ENCODE measurements at places on chromosomes 2 and 18.

- DNase-seq, result no peak
Measured at GRCh38 chr2:223578846-223579245, 23.3 kb downstream of the SCG2 start.

DNA sequence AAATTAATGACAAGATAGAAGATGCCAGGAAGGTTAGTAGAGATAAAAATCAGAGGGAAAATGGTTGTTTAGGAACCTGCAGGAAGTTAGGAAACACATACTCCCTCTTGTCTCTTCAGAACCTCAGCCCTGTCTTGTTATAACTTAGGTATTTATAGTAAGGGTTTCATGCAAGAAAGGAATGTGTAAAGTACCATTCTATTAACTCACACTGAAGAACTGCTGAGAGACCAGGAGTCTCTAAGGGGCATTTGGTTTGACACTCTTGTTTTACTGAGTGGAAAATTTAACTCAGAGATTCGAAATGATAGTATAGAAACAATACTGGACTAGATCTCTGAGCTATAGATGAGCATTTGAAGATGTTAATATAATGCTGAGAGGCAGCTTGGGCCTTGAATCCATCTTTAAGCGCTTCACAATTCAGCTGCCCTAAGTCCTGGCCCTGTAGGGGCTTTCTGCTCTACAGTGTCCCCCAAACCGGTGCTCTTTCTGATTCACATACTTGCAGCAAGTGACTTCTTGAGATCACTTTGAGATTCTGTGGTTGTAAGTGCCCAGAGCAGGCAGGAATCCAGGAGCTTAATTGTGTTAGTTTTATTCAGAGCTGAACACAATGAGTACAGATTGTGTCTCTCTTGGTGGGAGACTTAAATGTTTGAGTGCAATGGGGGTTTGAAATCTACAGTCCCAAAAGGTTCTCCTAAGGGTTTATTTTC is 235.0 kb upstream of the RGPD4 start:
- no peak for DNase-seq

DNA sequence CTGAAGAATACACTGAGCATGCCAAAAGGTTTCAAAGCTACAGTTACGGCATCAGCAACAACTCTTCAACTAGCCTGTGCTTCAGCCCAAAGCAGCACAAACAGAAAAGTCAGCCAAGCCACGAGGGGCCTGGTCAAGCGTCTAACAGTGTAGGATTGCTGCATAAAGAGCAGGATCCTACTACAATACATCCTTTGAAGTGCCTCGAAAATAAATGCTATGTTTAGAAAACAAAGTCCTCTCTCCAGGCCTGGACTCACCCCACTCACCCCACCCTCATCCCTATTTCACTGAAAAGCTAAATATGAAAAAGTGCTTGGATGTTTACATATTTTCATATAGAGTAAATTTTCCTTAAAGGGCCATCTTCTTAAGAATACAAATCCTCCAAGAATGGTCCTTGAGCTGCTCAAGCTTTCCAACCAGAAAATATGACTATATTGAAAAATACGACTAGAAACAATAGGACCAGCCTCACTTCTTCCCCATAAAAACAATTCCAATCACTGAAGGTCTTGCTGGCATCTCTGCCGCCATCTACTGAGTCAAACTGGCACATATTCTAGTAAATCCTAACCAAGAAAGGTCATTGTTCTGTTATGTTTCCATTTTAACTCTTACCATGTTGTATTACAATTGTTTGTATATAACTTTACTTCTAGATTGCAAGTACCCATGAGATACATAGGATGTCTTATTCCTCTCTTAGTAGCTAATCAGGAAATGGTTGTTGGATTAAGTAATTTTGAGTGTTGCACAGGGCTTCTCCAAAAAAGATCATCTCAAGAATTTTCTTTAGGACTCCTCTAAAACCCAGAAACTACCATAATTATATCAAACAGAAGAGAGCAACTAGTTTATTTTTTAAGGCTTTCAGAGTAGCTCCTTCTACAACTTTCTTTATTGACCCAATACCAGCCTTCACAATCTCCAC is 63.6 kb downstream of the CLHC1 start:
- DNase-seq, result no peak

DNA sequence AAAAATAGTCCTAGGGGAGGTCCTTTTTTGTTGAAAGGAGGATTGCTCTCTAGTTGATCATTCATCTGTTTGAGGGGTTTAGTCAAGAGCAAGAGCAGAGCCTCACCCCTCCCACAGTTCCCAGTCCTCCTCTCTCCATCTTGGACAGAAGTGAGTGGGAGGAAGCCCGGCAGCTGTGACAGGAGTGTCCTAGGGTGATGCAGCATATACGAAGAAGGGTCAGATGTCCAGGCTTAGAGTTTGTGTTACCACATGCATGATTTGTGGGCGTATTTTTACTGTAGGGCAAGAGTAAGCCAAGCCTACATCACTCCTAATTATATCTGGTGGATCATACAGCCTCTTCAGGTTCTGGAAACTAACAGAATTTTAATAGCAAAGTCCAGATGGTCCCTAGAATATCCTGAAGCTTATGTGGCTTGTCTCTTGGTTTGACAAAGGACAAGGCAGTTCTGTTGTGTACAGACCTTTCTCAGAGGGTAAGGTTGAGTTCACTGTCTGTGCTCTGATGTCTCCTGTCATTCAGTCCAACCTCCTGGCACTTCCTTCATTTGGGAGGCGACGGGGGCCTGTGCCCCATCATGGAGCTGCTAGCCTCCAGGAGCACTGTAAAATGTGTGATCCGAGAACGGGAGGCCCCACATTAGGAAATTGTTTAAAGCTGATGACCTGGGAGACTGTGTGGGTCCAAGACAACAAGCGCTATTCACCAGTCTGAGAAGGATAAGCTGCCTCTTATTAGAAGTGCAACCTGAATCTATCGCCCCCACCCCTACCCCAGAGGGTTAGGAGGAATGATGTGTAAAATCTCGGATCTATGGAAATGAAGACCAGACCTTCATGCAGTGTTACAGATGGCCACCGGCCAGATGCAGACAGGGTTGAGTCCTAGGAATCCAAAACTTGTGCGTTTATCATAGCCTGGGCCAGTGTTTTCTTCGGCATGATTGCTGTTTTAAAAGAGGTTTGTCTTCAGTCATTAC is 6.9 kb downstream of the CEP68 start:
- no peak for DNase-seq

- DNase-seq, result no peak
Measured at GRCh38 chr2:5287558-5288334, 404.4 kb upstream of the SOX11 start.

DNA sequence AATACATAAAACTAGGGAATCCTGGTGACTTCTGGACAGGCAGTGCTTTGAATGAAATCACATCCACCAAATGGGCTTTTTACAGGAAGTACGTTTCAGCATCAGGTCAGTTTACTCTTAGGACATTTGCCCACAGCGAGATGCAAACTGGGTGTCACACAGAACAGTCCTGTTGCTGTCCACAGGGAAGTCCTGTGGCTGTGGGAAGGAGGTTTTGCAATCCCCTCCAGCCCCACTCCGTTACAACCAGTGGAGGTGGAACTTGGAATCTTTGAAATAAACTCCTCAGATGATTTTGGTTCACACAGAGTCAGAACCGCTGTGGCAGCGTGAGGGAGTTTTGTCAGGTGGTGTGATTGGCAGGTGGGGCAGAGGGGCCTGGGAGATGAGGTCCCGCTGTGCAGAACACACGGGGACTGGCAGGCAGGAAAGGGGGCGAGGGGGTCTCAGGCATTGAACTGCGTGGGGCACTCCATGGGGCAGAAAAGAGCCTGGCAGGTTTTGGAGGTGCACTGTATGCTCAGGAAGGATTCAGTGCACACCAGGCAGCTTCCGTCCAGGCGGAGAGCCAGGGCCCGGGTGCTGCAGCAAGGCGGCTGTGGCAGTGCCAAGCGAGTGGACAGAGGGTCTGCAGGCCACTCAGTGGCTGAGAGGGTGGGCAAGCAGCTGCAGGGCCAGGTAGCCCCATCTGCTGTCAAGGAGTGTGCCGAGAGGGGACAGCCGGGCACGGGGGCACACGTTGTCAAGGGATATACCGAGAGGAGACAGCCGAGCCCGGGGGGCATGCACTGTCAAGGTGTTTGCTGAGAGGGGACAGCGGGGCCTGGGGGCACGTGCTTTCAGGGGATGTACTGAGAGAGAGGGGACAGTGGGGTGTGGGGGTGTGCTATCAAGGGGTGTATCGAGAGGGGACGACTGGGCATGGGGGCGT is 148.7 kb downstream of the LDLRAD4 start:
- DNase-seq, result no peak

- DNase-seq, result no peak
Measured at GRCh38 chr2:116073731-116074130, 1631.3 kb downstream of the DPP10 start.

- DNase-seq, result no peak
Measured at GRCh38 chr18:79726721-79727120, 47.1 kb downstream of the CTDP1 start.

DNA sequence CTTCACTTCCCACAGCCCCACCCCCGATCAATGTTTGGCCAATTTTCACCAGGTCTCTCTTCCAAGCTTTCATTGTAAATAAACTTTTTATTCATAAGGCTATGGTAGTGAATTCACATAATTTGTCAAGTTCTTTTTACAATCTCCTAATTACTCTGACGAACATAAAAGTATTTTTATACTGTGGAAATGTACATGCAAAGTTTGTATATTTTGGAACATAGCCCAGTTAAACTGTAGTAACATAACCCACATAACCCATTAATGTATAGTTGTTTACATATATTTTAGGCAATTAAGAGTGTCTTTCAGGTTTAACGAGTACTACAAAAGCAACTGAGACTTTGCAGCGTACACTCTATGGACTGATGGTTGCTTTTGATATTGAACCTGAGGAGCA is 228.3 kb upstream of the ERBB4 start:
- DNase-seq, result no peak

GRCh38 chr18:36503477-36503876 is 206.0 kb downstream of the FHOD3 start:
- no peak for DNase-seq

DNA sequence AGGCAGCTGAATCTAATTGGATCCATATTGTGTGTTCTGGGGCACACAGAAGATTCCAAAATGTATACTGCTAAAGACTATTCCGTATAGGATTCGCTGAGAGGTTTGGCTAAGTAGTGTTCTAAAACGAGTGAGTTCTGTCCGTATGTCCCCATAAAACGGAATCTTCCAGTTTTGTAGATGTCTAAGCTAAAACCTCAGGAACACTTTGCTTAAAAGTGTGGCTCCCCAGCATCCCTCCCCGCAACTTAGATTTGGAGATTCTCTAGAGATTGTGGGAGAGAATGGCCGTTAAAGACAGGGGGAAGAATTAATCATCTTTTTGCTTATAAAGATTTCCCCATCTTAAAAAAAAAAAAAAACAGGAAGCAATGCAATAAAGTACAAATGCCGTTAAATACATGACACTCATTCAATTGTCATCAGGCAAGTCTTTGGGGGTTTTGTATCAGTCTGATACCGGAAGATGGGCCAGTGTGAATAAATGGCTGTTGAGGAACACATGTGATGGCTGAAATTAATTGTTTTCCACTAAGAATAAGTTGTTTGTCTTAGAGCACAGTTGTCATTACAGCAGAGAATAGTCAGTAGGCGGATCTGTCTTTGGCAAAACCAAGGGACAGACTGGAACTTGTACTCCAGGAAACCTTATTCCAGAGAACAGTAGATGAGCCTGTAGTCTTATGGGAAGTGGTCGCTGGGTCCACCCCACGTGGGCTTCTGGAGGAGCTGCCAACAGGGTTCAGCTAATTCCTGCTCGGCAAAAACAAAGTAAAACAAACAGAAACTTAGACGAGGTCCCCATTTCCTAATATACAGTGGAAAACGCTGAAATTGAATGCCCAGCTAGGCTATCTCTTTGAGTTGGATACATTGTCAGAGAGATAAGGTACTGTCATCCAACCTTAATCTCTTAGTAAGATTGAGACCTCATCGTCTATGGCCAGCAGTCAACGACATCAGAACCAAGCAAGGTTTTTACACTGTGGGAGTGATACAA is 1.7 kb downstream of the EMILIN2 start:
- no peak for DNase-seq

DNA sequence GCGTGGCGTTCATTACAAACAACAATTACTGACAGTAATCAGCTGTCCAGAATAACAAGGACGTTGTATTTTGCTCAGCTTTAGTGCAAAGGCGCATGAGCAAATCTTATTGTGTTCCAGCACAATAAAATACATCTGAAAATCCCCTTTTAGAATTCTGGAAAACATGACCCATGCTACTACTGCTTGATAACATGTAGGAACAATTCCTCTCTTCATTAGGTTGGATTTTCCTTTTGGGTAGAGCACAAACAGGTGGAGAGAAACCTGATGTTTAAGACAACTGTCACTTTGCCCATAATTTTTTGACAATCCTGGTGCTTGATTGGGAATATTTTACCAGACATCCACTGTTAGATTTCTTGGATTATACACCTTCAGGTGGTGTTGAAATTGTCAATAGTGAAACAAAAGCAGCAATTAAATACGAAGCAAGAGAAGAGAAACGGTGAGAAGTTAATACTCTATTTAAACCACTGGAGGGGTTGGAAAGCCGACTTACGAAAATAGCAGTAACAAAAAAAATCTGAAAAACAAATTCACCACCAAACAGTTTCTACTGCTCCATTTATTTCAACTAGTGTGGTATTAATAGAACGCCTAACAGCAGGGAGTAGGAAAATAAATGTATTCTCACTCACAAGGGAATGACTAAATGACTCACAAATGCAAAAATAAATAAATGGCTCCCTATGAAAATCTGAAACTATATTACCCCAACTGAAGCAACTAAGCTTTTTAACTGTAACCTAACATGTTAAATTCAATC is 102.7 kb downstream of the CPO start:
- DNase-seq, result no peak

DNA sequence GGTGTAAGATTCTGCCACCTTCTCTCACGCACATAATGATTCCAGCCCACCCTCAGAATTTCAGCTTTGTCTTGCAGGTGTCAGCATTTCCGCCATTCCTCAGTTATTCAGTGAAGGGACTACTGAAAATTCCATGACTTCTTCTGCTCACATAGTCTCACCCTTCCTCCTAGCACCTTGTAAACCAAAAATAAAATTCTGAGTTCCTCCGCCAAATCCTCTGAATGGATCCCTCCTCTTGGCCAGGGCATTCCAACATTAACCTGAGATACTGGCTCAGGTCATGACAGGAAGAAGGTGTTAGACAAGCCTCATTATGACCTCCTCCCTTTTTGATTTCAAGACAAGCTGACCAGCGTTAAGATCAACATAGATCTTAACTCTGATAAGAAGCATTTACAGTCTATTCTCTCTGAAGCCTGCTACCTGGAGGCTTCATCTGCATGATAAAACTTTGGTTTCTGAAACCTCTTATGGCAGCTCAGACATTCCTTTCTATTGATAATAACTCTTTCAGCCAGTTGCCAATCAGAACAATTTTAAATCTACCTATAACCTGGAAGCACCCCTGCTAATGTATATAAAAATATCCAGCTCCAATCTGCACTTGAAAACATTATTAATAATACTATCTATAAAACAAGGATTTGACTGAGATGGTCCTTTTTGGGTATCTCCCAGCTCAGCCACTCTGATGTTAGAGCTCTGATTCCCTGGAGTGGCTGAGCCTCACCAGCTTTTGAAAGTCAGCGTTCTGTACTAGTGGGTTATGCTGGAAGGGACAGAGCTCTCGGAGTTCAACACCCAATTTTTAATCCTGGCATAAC is 136.4 kb upstream of the APCDD1 start:
- DNase-seq, result no peak

- DNase-seq, result no peak
Measured at GRCh38 chr2:9347411-9347881, 75.9 kb downstream of the ITGB1BP1 start.

Data from NCI-H1930 (cell line).